Esophagus muscularis mucosa (tissue), 4 donors: ENCODE measurements at places on chromosomes 7 and 10.
A peak's percentile ranks its signal among the peaks of the same experiment; 100 is the strongest.

- no peak for DNase-seq
Observed at GRCh38 chr7:26007510-26007909, 144.5 kb upstream of the NFE2L3 start.

GRCh38 chr7:142612237-142612881 is 136.9 kb upstream of the PRSS1 start:
- no peak for DNase-seq

- no peak for DNase-seq
Observed at GRCh38 chr7:2062648-2063047, 170.1 kb downstream of the MAD1L1 start.

DNA sequence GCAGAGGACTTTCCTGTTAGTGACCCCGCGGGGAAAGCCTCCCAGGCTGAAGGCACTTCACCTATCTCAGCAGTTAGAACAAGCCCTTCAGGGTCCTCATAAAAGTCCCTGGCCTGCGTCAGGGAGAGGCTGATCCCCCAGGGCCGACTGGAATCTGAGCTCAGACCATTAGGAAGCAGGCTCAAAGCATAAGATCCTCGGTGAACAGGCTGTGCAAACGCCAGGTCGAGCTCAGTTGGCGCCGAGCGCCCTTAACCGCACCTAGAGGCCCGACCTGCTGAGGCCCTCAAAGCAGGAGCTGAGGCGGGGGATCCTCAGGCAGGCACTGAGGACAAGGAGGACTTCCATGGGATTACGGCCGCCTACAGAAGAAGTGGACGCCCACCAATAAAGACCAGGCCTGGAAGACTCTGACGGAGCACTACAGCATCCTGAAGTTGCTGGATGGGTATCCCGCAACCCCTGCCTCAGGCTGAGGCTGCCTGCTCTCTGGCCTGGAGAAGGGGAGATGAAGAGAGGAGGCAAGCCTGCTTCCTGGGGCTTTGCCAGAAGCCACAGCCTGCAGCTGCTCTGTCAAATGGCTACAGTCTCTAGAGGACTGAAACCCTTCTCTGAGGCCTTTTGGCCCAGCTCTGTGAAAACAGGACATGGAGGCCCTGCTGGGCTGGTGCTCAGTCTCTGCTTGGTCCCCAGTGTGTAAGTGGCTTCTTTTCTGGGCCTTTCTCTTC is 29.9 kb downstream of the LIPJ start:
- DNase-seq = no peak

- no peak for DNase-seq
Observed at GRCh38 chr7:157204134-157204533, 65.4 kb downstream of the UBE3C start.

DNA sequence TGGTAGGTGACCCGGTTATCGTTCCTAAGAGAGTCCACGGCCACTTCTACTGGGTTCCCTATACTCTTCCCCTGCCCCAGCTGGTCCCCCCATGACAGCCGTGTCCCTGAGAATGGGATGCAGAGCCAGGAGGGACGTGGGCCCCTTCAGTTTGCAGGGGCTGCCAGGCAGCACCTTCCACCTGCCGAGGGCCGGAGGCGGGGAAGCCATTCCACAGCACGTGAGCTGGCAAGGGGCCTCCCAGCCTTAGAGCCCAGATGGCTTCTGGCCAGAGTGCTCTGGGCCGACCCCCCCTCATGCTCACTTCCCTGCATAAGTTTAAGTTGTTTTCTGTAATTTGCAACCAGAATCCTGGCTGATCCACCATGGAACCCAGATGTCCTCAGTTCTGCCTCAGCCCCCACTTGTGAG is 39.0 kb downstream of the DIP2C start:
- no peak for DNase-seq

GRCh38 chr7:123279949-123280348 is 80.2 kb upstream of the SLC13A1 start:
- DNase-seq = no peak

DNA sequence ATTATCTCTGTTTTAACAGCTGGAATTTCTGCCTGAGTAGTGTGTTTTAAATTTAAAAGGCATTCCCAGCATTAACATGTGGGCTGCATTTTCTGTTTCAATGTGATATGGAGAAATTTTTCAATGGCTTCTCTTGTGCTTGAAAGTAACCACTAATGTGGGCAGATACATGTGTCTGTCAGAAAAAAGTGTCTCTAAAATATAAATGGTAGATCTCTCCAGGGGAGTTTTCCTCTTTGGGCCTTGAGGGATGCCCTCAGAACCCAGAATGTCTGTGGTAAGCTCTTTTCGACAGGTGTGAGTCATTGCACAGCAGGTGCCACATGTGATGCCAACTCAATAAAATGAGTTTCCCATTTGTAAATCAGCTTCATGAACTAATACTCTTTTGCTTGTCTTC is 221.1 kb downstream of the SEMA3E start:
- DNase-seq = no peak

DNA sequence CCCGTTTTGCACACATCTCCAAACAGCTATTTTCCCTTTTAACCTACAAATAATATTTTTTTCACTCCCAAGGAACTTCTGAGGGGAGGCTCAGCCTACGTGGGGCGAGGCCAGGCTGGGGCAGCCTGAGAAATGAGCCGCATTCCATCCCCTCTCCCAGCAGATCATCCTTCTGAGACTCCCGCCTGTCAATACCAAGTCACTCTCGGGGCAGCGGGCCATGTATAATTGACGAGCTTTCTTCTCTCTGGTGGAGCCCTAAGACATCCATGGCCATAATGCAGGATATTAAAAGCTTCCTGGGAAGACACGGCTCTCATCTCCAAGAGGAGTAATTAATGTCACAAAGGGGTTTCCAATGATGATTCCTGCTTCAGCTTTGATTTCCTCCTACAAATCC is 37.8 kb upstream of the CHST15 start:
- DNase-seq = no peak

DNA sequence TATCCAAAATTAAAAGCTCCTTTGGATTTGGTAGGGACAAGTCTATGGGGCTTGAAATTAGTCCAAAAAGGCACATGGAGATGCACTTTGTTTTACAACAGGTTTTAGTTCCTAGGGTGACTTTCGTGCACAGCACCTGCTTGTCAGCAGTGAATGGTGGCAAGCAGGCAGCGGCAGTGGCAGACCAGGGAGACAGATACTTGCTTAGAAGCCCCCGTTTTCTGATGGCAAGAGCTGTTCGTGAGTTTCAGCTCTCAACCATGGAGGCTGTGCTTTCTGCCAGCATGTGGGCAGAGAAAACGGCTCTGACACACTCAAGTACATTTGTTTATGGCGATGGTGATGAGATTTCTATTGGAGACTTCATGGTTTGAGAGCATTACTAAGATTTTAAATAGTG is 61.7 kb upstream of the SHH start:
- no peak for DNase-seq

DNA sequence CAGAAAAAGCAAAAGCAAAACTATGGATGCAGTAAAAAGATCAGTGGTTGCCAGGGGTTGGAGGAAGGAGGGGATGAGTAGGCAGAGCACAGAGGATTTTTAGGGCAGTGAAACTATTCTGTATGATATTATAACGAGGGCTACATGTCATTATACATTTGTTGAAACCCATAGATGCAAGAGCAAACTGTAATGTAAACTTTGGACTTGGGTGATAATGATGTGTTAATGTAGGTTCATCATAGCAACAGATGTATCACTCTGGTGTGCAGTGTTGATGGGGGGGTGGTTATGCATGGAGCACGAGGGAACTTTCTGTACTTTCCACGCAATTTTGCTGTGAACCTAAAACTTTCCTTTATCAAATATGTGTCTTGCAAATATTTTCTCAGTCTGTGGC is 23.2 kb downstream of the SLK start:
- no peak for DNase-seq

DNA sequence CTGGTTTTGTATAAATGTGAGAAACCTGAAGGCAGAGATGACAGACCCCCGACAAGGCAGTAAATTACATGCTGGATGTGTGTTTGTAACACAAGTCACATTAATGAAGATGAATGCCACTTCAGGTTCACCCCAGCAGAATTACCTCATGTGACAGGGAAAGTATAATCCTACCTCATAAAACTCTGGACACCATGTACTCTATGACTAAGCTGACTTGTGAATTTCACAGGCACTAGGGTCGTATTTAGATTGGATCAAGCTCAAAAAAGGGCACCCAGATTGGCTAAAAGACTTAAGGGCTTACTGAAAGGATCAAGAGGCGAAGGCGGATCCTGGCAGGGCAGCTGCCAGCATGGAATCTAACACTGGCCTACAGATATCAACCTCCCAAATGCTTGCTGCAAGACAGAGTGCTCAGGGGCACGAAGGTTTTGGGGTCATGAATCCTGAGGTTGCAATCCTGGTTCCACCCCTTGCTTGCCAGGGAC is 161.4 kb downstream of the PIP4K2A start:
- DNase-seq = no peak

DNA sequence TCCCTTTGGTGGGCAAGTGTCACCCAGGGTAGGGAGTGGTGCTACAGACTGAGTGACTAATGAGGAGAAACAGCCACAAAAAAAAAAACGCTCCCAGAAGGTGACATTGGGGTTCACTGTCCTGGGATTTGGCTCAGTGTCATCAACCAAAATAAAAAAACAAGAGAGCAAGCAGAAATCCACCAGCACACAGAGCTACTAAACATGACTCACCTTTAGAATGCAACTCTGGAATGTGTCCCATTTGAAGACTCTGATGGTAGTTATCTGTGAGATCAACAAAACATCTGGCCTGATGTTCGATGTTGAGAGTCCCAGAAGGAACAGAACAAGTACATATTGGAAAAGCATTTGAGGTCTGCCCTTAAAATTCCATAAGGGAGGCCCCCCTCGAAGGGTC is 200.3 kb upstream of the LYZL2 start:
- DNase-seq = no peak

DNA sequence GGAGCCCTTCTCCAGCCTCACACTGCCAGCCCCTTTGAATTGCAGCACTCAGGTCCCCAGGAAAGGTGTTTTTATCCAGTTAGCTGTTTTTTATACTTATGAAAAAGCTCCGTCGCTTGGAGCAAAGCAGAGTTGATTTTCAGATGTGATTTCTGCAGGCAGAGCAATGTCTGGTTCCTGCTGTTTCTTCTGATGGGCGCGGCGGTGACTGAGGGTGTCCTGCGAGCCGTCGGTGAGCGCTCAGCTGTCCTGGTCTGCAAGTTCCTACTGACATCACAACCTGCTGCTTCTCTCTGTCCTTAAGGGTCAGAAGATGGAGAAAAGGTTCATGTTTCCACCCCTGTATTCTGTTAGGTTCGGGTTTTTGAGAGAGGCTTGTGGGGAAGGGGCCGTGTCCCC is 109.6 kb upstream of the FAM20C start:
- DNase-seq = no peak

DNA sequence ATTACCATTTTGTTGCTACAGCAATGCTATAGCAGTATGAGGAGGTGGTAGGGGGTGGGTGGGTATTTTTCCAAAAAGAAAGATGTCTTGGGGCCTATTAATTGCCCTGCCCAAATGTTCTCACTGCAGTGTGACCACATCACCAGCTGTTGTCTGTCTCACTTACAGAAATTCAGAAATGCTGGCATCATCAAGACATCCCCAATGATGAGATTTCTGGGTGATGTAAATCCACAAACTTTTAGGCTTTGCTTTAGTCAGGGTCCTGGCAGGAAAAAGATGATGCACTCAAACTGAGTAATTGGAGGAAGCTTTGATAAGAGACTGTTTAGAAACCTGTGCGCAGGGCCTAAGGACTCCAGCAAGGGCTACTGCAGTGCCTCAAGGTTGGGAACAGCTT is 56.2 kb upstream of the OPN4 start:
- DNase-seq = no peak

DNA sequence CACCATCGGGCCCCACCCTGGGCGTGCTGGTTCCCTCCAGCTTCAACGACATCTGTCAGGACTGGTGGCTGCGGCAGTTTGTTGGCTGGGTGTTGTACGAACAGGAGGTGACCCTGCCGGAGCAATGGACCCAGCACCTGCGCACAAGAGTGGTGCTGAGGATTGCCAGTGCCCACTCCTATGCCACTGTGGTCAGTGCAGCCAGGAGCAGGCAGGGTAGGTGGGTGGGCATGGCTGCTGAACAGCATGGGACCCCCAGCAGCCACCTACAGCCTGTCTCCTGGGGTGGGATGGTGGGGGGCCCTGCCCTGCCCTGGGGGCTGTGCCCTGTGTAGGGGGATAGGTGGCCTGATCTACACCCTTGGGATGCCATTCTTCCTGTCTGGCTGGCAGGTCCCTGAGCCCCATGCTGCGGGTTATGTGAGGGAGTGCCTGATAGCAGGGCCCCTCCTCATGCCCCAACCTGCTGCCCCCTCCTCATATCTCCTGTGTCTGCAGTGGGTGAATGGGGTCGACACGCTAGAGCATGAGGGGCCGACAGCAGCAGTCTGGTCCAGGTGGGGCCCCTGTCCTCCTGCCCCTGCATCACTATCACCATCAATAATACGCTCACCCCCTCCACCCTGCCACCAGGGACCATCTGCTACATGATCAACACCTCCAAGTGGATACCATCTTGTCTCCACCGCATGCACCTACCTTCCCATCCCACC is 56.9 kb downstream of the ZNF727 start:
- DNase-seq = no peak

GRCh38 chr7:19610194-19610943 is 98.5 kb downstream of the POLR1F start:
- DNase-seq = no peak

- DNase-seq = no peak
Observed at GRCh38 chr7:70739646-70740210, 392.2 kb upstream of the GALNT17 start.

DNA sequence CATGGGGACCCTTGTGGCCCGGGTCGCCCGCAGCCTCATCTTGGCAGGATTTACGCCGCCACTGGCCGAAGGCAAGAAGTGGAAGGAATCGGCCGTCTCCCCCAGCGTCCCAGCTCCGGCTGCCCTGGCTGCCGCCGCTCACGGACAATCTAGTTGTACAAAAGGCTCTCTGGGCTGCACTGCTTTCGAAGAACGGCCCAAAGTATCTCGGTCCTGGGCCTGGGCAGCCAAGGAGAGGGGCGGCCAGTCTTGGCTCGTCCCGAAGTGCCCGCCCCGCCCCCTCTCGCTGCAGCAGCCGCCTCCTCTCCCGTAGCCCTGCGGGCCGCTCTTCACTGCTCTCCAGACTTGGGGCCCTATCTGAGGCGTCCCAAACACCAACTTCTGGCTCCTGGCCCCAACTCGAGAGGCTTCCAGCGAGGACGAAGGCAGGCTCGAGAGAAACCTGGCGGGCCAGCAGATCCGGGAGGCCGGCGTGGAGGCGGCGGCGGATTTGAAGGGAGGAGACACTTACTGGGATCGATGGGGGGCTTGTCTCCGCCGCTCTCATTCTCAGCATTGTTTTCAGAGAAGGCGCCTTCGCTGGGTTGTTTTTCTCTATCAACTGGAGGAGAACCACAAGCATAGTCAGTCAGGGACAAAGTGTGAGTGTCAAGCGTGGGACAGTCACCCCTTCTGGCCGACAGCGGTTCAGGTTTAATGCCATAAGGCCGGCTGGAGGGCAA is 809 bp downstream of the HOXA9 start:
- no peak for DNase-seq

DNA sequence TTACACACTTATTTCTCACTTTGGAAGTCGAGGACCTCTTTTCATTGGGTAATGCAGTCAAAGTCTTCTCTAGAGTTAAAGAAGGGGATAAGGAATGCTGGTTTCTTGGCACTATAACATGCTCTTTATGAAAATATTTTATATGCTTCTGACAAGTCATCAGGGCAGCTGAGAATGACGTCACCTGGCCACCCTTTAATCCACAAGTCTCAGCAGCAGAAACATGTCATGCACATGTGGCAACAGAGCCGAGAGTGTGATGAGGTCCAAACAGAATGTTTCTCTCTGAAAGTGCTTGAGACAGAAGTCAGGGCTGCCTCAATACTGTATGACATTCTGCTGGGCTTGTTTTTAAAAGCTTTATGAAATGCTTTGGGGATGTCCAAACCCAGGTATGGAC is 63.5 kb upstream of the C10orf90 start:
- DNase-seq = peak; percentile 74
